ENCODE measurements at places on chromosomes 11 and 22.

- no peak for DNase-seq
These were observed 21.7 kb upstream of the ANKK1 start for GRCh38 chr11:113365895-113366294.

- no peak for DNase-seq
These were observed 11.3 kb upstream of the EFCAB6 start for GRCh38 chr22:43823353-43823908.

DNA sequence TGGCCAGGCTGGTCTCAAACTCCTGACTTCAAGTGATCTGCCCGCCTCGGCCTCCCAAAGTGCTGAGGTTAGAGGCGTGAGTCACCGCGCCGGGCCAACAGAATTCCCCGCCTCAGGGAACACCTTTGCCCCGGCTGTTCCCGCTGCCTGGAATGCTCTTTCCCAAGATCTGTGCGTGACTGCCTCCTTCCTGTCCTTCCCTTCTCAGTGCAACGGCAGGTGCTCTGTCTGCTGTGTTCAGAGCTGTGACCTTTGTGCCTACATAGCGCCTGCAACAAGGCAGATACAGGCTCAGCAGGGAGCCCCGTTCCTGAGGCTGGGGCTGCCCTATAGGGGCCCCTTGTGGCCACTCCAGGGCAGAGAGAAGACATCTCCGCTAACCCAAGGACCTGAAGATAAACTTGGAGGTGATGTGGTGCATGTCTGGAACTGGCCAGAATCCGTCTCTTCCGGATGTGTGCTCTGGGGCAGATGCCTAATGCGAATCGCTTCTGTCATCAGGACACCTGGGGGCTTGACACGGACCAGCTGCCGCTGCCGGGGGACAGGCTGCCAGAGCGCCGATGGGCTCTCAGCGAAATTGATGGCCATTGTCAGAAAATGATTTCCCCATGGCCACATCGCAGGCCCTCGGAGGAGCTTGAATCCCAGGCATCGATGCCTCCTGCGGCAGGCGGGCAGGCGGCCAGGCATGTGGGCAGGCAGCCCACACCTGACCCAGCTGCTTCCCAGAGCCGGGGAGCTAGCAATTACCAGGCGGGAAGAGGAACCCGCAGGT, 43.5 kb upstream of the TCF20 start:
- peak; percentile 40 for DNase-seq

GRCh38 chr11:112044961-112045360, 19.8 kb downstream of the DLAT start:
- no peak for DNase-seq

GRCh38 chr11:93034723-93035039, 65.2 kb downstream of the MTNR1B start:
- no peak for DNase-seq

DNA sequence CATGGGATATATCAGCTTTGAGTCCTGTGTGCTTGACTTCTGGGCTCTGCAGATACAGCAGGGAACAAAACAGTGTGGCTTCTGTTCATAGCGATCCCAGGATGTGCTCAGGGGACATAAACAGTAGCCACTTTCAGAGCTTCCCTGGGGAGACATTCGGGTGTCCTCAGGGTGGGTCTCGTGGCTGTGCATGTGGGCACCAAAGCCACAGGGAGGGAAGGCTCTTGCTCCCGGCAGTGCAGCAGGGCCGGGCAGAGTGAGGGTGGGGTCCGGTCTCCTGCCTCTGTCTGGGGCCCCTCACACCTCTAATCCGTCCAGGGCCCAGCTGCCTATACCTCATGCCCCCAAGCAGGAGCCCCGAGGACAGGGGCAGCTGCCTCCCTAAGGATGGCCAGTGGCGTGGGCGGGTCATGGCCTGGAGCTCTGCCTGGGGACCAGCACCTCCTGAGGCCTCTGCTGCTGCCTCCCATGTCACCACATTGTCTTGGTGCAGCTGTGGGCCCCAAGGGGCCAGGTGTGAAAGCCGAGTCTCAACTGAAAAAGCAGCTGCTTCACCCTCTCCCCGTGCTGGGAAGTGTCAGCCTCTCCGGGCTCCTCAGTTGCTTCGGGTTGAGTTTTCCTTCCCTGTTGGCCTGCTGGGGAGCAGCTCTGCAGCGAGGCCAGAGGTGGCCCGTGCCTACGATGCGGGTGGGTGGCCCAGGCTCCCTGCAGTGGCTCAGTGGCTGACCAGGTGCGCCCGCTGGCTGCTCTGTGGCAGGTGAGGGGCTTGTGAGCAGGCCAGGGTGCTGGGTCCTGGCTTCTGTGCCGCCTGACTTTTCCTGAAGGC, 3.8 kb downstream of the TPCN2 start:
- DNase-seq: no peak

GRCh38 chr22:37154925-37155712, 5.4 kb upstream of the IL2RB start:
- DNase-seq: no peak

DNA sequence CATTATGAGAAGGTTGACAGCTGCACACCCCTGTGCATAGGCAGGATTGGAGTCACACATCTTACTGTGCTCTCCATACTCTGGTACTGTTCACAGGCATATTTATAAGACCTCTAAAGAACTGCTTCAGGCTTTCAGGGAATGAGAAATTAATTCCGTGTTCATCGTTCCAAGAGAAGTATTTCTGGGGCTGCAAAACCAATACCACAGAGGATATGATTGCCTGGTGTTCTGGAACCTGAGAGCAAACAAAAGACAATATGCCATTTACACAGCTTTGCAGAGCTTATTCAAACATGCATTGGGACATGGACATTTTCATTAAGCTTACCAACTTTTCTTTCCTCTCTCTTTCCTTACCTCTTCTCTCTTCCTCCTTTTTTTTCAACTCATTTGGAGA, 388.7 kb downstream of the NTM start:
- DNase-seq: no peak

- DNase-seq: no peak
These were observed 403.7 kb upstream of the SYN3 start for GRCh38 chr22:33461698-33462434.

Measured in stimulated activated CD4-positive, alpha-beta T cell treated with anti-CD3 and anti-CD28 coated beads, Interleukin-2, amount 100 ng/mL, for 24 hours (primary cell).